ENCODE measurements at places on chromosomes 2 and 18. TPM values are rescaled to one million over a fixed set of nuclear protein-coding genes. Genes with fewer than 3 reads are reported as not detected.

The PTMA gene
- 278 TPM for polyA plus RNA-seq

The KCTD1 gene
- polyA plus RNA-seq: 216 TPM

The SPP2 gene
- polyA plus RNA-seq: not detected

The RIT2 gene
- 15.9 TPM for polyA plus RNA-seq

The SERPINB13 gene
- not detected for polyA plus RNA-seq

The TP53I3 gene
- polyA plus RNA-seq: 1.3 TPM

The RNU2-63P gene
- polyA plus RNA-seq: not detected

The GALNT14 gene
- not detected for polyA plus RNA-seq

The CXCR1 gene
- polyA plus RNA-seq: not detected

The NYAP2 gene
- polyA plus RNA-seq: 0.43 TPM

The TUBA3E gene
- polyA plus RNA-seq: 0.20 TPM

The IGFBP5 gene
- polyA plus RNA-seq: 2.0 TPM

The IL1B gene
- not detected for polyA plus RNA-seq

The IL36G gene
- polyA plus RNA-seq: not detected

The RAX gene
- not detected for polyA plus RNA-seq

The VIT gene
- 6.9 TPM for polyA plus RNA-seq

The SCYGR6 gene
- polyA plus RNA-seq: not detected

The PRPF40A gene
- polyA plus RNA-seq: 41.5 TPM

The SCN7A gene
- polyA plus RNA-seq: 0.34 TPM

The CYP27A1 gene
- 3.6 TPM for polyA plus RNA-seq
